ENCODE measurements at places on chromosomes 3 and 15.

GRCh38 chr3:45225465-45226205 lies 452 bp downstream of the TMEM158 start:
- peak; percentile 22 for DNase-seq

- DNase-seq: no peak
Measured at GRCh38 chr3:100570811-100571210, 38.6 kb upstream of the ADGRG7 start.

- DNase-seq: no peak
Measured at GRCh38 chr3:11510356-11510755, 133.4 kb downstream of the VGLL4 start.

DNA sequence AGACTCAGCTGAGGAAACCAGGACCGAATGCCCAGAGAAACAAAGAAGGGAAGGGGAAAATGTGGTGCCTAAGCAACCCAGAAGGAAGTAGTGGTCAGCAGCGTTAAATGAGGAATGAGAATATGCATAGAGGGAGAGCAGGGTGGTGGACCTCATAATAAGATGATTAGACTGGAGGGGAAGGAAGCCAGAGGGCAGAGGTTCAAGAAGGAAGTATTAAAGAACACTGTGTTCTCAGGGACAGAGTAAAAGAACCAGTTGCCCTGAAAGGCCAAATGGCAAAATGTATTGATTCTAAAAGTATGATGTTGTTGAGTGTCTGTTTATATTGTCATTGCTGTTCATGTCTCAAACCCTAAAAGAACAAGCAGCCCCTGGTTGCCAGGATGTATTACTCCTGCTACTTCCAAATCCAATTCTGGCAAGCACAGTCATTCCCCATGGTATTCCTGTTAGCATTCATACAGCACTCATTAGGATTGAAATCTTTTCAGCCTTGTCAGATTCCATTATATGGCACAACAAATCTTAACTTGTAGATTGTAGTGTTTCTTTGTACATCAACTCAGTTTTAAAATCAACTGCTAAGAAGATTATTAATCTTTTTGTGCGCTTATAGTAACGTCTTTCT lies 23.4 kb downstream of the P2RY1 start:
- no peak for DNase-seq

Data from stimulated activated CD4-positive, alpha-beta T cell treated with anti-CD3 and anti-CD28 coated beads, Interleukin-4, amount 100 ng/mL, for 24 hours (primary cell).